ENCODE measurements at places on chromosomes 16 and 17.

DNA sequence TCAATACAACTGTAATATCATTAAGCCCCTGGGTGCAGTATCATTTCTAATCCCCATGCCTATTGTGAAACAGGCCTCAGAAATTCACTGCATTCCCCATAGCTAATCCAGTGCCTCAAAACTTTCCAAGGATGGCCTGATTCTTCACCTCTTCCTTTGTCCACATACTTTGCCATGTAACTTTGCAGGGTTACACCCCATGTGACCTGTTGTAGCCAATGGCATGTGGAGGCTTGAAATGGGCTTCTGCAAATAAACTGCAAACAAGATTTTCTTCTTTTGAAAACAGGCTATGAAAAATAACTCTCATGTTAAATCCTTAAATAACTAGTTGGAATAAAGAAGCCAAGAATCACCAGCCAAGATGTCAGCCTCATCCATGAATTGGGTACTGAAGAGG is 35.9 kb downstream of the ABCA10 start:
- no peak for DNase-seq

DNA sequence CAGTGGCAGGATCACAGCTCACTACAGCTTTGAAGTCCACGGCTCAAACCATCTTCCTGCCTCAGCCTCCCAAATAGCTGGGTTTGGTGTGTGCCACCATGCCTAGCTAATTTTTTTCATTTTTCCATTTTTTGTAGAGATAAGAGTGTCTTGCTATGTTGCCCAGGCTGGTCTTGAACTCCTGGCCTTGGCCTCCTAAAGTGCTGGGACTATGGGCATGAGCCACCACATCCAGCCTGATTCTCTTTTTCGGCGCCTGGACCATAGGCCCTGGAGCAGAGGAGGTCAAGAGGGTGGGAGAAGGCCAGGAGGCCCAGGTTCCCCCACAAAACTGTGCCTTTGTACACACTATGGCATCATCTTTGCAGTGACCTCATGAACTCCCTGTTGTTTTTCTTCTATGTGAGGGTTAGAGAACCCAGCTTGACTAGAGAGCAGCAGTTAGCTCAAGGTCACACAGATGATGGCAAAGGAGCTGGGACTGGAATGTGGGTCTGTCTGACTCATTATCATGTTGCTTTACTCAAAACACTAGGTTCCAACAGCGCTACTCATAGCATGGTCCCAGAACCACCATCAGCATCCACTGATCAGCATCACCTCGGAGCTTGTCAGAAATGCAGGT is 16.3 kb downstream of the SCN4A start:
- no peak for DNase-seq

DNA sequence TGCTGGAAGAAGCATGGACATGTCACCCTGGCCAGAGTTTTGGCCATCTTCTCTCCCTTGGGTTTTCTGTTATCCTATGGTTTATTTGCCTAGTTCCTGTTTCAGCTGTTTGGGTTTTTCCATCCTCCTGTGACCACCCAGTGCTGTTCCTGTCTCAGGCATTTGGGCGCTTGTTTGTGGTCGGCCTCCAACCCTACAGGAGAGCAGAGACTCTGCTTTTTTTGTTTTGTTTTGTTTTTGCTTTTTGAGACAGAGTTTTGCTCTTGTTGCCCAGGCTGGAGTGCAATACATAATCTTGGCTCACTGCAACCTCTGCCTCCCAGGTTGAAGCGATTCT is 3.3 kb upstream of the ZC3H7A start:
- no peak for DNase-seq

GRCh38 chr16:53518550-53519416 is 15.8 kb upstream of the AKTIP start:
- peak; percentile 68 for DNase-seq

DNA sequence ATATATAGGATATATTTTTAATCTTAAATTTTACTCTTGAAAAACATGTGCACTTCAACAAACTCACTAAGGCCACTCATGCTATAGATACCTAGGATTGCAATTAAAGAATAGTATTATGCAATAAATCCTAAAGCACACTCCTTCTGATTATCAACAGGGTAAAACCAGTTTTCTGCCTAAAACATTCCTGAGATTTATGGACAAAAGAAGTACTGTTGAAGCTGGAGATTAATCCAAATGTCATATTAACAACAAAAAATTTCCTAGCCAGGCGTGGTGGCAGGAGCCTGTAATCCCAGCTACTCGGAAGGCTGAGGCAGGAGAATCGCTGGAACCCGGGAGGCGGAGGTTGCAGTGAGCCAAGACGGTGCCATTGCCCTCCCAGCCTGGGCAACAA is 21.4 kb downstream of the CHCT1 start:
- no peak for DNase-seq

DNA sequence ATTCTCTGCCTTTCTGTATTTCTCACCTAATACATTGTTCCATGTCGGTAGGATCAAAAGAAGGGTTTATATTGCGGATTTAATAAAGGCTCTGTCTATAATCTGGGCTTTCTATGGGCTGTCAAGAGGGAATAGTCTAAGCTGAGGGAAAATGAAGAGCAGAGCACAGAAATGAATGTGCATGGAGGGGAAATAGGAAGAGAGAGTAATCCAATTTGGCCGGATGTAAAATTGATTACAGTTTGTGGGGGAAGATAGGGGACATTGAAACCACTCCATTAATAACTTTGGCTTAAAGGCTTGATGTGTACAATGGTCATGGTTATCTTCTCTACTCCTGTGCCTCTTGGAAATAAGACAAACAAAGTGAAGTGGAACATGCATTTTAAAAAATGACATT is 334.2 kb upstream of the CDH8 start:
- no peak for DNase-seq

DNA sequence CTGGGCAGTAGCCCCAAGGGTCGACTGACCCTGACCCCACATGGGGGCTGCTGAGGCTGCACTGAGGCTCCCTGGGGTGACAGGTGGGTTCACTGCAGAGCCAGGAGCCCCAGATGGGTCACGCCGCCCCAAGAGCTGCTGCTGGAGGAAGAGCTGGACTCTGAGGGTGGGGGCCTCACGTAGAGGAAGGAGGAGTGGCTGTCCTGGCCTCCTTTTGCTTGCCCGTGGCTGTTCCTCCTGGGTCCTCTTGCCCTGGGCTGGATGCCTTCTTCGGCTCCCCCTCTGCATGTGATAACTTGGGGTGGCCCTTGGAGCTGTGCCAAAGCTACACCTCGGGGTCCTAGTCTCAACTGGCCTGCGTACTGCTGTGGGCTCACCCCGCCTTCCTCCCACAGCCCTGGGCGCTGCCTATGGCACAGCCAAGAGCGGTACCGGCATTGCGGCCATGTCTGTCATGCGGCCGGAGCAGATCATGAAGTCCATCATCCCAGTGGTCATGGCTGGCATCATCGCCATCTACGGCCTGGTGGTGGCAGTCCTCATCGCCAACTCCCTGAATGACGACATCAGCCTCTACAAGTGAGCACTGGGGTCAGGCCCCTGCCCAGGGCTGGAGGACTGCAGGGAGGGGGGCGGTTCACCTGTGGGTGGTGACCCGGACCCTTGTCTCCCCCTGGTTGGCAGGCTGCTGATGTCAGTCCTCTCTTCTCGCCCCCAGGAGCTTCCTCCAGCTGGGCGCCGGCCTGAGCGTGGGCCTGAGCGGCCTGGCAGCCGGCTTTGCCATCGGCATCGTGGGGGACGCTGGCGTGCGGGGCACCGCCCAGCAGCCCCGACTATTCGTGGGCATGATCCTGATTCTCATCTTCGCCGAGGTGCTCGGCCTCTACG is 1.1 kb upstream of the AMDHD2 start:
- no peak for DNase-seq

DNA sequence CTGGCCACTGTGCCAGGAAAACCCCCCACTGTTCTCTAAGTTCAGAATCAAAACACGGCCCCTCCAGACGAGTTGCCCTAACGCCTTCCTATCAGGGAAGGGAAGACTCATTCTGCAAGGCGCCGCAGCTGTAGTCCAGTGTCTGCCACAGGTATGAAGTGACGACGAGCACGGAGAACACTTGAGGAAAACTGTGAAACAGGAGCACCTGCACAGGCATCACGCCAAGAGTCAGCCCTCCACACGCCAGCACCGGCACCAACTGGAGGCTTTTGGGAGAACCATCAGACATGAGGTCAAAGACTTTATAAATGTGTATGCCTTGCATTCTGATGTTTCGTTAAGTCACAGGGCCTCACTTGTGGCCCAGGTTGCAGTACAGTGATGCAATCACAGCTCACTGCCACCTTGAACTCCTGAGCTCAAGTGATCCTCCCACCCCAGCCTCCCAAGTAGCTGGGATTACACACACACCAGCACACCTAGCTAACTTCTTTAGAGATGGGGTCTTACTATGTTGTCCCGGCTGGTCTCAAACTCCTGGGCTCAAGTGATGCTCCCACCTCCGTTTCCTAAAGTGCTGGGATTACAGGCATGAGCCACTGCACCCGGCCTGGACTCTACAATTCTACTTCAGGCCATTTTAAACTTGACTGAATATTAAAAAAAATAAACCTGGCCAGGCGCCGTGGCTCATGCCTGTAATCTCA is 22.9 kb downstream of the KLHDC4 start:
- DNase-seq = no peak

- DNase-seq = no peak
Observed at GRCh38 chr17:66480802-66481201, 178.4 kb downstream of the PRKCA start.

DNA sequence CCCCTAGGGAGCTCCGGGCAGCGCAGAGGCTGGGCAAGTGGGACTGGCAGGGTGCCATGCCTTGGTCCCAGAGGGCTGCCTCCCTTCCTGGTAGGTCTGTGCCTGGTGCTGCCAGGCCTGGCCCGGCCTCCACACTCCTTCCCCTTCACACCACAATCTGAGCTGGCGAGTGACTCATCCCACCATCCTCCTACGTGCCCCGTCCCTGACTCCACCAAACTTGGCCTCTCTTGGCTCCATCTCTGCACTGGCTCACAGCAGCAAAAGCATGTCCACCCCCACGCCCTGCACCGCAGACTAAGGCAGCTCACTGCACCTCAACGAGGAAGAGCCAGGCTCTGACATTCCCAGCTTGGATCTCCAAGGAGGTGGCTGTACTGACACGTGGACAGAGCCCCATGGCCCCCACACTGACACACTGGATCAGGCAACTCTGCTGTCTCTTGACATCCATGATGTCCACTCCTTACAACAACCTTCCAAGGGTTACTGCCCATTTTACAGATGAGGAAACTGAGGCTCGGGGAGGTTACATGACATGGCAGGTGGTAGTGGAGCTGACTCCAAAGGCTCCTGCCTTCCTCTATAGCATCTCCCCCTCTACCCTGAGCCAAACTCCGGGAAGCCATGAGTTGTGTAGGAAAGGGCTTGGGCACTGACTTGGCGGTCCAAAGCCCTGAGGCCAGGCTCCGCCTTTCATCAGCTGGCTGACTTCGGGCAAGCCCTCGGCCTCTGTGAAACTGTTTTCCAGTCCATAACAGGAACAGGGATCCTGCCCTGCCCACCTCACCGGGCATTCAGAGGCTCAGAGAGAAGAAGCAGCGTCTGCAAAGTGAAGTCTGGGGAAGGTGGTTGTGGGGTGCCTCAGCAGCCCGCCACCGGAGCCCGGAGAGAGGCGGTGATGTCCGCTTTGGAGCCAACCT is 20.1 kb upstream of the KRT19 start:
- peak; percentile 57 for DNase-seq

DNA sequence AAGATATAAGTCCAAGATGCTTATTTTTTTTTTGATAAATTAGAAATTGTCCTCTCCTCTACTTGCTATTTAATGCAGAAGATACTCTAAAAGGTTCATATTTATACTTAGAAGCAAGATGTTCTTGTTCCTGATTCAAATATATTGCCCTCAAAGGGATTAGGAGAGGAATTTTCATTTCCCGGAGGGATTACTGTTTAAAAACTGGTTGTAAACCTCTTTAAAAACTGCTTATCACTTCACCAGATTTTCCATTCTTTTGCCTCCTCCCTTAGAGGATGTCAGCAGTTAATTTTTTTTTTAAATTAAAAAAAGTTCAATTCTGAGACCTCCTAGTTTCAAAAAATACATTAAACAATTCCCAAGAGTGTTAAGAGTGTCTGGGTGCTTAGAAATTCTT is 2.8 kb downstream of the TENT4B start:
- no peak for DNase-seq

GRCh38 chr17:7047566-7047965 is 3.7 kb upstream of the SLC16A11 start:
- DNase-seq = no peak

GRCh38 chr17:79622776-79623175 is 11.9 kb upstream of the RBFOX3 start:
- DNase-seq = no peak

GRCh38 chr17:31273516-31273915 is 23.5 kb downstream of the OMG start:
- no peak for DNase-seq

- no peak for DNase-seq
Observed at GRCh38 chr16:2198283-2198682, 1.9 kb upstream of the CASKIN1 start.

- no peak for DNase-seq
Observed at GRCh38 chr17:1440921-1441320, 15.1 kb downstream of the CRK start.

DNA sequence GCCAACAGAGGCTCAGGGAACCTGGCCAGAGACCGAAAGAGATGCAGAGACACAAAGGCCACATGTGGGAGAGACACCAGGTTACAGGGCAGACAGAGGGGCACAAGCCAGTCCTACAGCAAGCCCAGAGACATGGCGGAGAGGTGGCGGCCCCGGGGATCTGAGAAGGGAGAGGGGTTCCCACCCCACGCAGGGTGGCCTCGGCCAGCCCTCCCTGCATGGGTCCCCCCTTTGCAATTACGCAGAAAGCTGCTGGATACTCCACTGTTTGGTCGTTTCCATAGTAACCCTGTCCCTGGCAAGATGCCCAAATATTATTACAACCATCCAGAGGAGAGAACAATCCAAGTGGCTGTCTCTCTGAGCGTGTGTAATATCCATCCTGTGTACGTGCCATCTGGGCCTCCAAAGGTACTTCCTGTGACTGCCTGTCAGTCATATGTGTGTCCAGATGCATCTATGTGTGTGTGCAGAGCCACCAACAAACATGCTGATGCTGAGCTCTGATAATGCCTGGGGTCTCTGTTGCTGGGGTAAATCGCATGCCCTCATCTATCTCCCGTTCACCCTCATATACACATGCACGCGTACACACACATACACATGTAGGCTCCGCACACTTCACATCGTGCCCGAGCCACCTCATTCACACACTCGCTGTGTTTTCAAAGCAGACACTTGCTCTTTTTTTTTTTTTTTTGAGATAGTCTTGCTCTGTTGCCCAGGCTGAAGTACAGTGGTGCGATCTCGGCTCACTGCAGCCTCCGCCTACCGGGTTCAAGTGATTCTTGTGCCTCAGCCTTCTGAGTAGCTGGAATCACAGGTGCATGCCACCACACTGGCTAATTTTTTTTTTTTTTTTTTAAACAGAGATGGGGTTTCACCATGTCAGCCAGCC is 5.5 kb downstream of the PCGF2 start:
- no peak for DNase-seq

Measured in activated CD4-positive, CD25-positive, alpha-beta regulatory T cell treated with anti-CD3 and anti-CD28 coated beads, Interleukin-2, amount 50 U/mL, for 72 hours (primary cell).